SJSA1 (cell line): ENCODE measurements at places on chromosomes 5 and 9. TPM values are rescaled to one million over a fixed set of nuclear protein-coding genes. Genes with fewer than 3 reads are reported as not detected.

BTNL9 gene
- total RNA-seq: not detected in 2 replicates

SLC22A4 gene
- 3.8 and 4.4 TPM in 2 replicates for total RNA-seq

EEIG1 gene
- 3.5 and 4.6 TPM in 2 replicates for total RNA-seq

ERCC8 gene
- 18.6 and 41.3 TPM in 2 replicates for total RNA-seq

GLIPR2 gene
- total RNA-seq: 29.8 and 37.3 TPM in 2 replicates

LECT2 gene
- not detected in 2 replicates for total RNA-seq

GMCL2 gene
- total RNA-seq: not detected in 2 replicates

ADAMTS19 gene
- total RNA-seq: not detected in 2 replicates

ZNF366 gene
- not detected in 2 replicates for total RNA-seq

SPAAR gene
- total RNA-seq: not detected in 2 replicates

RGS7BP gene
- total RNA-seq: 0.03 TPM in 1 of 2 replicates, not detected in the other

PRDM9 gene
- total RNA-seq: not detected in 2 replicates

GARNL3 gene
- 0.22 and 2.0 TPM in 2 replicates for total RNA-seq

EHMT1 gene
- 12.9 and 32.0 TPM in 2 replicates for total RNA-seq

SLC1A1 gene
- 1.3 and 3.9 TPM in 2 replicates for total RNA-seq

- H3K4me1 ChIP-seq: peaks cover 24% of the 10 kb centered on the region
- no peak overlapping the region for H3K4me3 ChIP-seq
- no peak overlapping the region for H3K27ac ChIP-seq
- no peaks in the 10 kb centered on the region for H3K36me3 ChIP-seq
- H3K27me3 ChIP-seq: no peaks in the 10 kb centered on the region
Measured at GRCh38 chr9:120942186-120943001, 15.8 kb upstream of the TRAF1 start.

- DNase-seq: no peak
- H3K36me3 ChIP-seq: peaks cover 2% of the 10 kb centered on the region; the same call in 1 of the 2 replicates
- H3K4me1 ChIP-seq: peaks cover 6% of the 10 kb centered on the region
- no peak overlapping the region for H3K4me3 ChIP-seq
- no peak overlapping the region for H3K27ac ChIP-seq
Measured at GRCh38 chr5:123094919-123095797, 6.1 kb downstream of the PRDM6 start.

- DNase-seq: no peak
- no peak overlapping the region for H3K4me3 ChIP-seq
- no peaks in the 10 kb centered on the region for H3K27me3 ChIP-seq
- H3K4me1 ChIP-seq: no peaks in the 10 kb centered on the region
- H3K27ac ChIP-seq: no peak overlapping the region
- H3K36me3 ChIP-seq: no peaks in the 10 kb centered on the region
Measured at GRCh38 chr9:4116723-4117460, 183.0 kb downstream of the GLIS3 start.

DNA sequence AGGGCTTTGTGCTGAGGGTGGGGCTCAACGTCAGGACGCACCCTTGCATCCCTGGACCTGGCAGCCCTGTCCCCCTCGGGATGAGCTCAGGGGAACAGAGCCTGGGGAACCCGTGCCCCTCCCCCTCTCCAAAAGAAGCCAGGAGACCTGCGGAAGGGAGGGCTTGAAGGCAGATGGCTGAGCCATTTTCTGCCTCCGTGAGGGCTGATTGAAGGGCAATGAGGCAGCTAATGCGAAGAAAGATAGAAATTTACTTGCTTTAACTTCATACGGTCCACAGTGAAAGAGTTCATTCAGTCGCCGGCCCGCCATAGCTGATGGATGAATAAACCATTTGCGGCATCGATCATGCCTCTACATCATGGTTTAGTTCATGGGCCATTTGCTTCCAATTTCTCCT, 28.8 kb downstream of the ASS1 start:
- H3K4me3 ChIP-seq: no peak overlapping the region
- H3K4me1 ChIP-seq: no peaks in the 10 kb centered on the region

DNA sequence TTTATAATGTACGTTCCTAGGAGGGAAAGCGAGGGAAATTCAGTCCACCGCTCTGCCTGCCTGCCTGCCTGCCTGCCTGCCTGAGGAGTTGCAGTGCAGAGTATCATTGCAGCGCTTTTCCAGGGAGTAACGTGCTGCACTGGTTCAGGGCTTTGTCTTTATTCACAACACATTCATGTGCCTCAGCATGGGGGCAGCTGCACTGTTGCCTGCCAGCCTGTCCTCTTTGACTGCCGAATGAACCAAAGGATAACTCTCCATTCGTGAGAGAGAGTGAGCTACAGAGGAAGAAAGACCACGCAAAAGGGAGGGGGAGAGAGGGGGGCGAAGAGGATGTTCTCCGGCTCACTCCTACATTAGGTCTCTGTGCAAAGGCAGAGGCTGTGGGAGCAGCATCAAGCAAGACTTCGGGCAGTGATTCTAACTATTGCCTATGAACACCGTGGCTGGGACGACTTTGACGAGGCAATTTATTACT, 791.2 kb downstream of the MAT2B start:
- no peaks in the 10 kb centered on the region for H3K27me3 ChIP-seq
- no peak for DNase-seq
- no peaks in the 10 kb centered on the region for H3K4me1 ChIP-seq

- no peaks in the 10 kb centered on the region for H3K36me3 ChIP-seq
- no peak overlapping the region for H3K27ac ChIP-seq
- H3K4me1 ChIP-seq: no peaks in the 10 kb centered on the region
- H3K27me3 ChIP-seq: no peaks in the 10 kb centered on the region
- no peak overlapping the region for H3K4me3 ChIP-seq
- DNase-seq: no peak
Measured at GRCh38 chr5:164256954-164257353, 751.5 kb downstream of the MAT2B start.

DNA sequence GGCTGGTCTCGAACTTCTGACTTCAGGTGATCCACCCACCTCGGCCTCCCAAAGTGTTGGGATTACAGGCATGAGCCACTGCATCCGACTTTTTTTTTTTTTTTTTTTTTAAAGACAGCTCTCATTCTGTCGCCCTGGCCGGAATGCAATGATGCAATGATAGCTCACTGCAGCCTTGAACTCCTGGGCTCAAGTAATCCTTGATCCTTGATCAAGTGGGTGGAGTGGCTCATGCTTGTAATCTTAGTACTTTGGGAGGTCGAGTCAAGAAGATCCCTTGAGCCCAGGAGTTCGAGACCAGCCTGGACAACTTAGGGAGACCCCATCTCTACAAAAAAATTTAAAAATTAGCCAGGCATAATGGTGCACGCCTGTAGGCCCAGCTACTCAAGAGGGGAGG, 8.1 kb downstream of the SEC24A start:
- H3K4me3 ChIP-seq: no peak overlapping the region
- no peak for DNase-seq
- no peaks in the 10 kb centered on the region for H3K27me3 ChIP-seq
- H3K4me1 ChIP-seq: no peaks in the 10 kb centered on the region

- no peaks in the 10 kb centered on the region for H3K27me3 ChIP-seq
- no peak overlapping the region for H3K4me3 ChIP-seq
- H3K36me3 ChIP-seq: no peaks in the 10 kb centered on the region
- no peak for DNase-seq
- H3K4me1 ChIP-seq: no peaks in the 10 kb centered on the region
- H3K27ac ChIP-seq: no peak overlapping the region
Measured at GRCh38 chr5:170536525-170536924, 32.7 kb downstream of the KCNIP1 start.

DNA sequence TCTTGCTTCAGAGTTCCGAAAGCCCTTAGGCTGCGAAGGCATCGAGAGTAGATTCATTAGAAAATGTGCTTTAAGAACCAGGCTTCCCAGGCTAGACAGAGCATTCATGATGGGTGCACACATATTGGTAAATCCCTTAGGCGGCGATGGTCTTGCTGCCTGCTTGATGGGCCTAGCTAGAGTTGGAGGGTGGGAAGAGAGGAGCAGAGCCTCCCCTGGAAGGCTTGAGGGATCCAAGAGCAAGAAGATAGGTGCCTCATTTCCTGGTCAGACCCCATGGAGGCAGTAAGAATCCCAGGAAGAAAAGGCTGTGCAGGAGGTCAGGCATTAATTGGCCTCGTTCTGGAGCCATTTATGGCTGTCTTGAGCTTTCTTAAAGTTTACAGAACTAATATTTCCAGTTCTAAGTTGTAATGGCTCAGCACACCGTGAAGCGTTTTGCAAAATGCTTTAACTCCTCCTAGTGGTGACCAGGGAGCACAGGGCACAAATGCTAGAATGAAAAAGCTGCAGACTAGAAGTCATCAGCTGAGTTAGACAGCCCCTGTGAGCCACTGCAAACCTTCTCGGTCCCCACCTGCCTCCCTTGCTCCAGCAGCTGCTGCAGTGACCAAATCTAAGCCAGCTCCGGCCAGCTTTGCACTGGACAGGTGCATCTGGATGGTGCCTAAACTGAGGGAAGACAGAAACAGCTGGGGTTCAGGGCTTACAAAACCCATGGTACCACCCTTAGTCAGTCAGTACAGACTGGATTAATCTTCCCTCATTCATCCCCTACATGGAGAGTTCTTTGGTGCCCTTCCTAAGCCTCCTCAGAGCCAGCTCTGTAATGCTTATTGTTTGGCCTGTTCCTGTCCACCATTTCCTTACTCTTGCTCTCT, 14.7 kb downstream of the SLC45A2 start:
- DNase-seq: peak; percentile 4
- no peak overlapping the region for H3K27ac ChIP-seq
- H3K27me3 ChIP-seq: no peaks in the 10 kb centered on the region
- H3K36me3 ChIP-seq: no peaks in the 10 kb centered on the region

DNA sequence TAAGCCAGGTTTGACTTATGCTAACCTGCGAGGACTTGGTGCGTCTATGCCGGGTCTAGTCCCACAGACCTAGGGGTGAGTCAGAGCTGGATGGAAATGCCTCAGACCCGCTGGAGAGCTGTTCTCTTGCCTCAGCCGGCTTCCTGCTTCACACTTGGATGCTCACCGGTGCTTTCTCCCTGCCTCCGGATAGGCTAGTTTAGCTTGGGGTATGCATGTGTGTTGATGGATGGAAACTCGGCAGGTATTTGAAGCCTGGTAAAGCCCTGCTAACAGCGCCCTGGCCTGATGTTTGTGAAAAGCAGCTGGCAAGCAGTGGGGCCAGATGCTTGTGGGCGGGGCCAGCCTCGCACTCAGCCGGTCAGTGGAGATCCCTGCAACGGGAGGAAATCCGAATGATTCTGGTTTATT, 29.3 kb downstream of the PRRC2B start:
- peak; percentile 59 for DNase-seq
- H3K4me1 ChIP-seq: peaks cover 42% of the 10 kb centered on the region
- H3K27me3 ChIP-seq: no peaks in the 10 kb centered on the region
- no peak overlapping the region for H3K27ac ChIP-seq

DNA sequence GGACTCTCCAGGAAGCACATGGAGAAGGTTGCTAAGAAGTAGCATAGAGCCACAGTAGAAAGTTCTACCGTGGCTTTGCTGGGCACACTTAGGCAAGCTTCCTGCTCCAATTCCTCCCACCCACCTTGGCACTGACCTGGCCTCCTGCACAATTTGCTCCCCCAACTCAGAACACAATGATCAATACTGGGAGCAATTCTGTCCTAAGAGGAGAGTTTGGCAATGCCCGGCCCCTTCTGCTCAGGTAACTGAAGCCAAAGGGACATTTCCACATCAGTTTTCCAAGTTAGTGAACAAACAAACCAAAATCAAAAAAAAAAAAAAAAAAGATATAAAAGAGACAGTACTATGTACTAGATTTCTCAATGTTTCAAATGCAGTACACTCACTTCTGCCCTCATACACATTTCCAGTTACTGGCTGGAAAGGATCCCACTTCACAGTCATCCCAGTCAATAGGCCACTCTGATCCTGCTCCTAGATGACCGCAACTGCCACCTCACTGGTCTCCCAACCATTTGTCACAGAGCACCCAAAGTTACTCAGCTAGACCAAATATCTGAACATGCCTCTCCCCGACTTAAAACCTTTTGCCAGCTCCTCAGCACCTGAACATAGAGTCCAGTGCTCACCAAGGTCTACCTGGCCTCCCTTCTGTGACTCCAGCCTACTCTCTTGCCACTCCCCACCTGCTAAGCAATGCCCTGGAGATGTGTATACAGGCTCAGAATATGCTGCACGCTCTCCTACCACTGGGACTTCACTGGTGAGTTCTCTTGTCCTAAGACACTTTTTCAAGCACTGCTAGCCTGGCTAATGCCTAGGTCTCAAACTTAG, 21.3 kb downstream of the ABCA1 start:
- H3K27me3 ChIP-seq: no peaks in the 10 kb centered on the region
- peaks cover 66% of the 10 kb centered on the region for H3K4me1 ChIP-seq
- H3K4me3 ChIP-seq: no peak overlapping the region
- H3K27ac ChIP-seq: peak overlapping the region; percentile 24; the same call in 1 of the 2 replicates
- H3K36me3 ChIP-seq: 0 out of 2 replicates have a peak, but pooled peaks cover 2% of the 10 kb centered on the region

DNA sequence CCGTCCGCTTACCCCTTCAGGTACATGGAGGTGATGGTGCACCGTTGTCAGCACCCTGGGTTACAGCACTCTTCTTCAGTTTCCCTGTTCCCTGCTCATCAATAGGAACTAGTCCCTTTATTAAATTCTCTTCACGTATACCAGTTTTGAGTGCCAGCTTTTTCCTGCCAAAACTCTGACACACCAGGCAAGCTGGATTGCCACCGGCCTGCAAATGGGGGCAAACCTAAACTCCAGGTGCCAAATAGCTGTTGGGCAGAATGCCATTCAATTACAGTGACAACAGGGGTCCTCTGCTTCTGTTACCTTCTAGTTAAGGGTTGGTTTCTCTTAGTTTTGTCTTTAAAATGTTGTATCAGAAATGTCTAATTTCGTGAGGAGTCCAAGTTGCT, 400.4 kb downstream of the OSTF1 start:
- no peak overlapping the region for H3K27ac ChIP-seq
- H3K4me1 ChIP-seq: no peaks in the 10 kb centered on the region
- H3K27me3 ChIP-seq: no peaks in the 10 kb centered on the region
- no peak overlapping the region for H3K4me3 ChIP-seq

GRCh38 chr5:147332658-147333057, 97.8 kb downstream of the STK32A start:
- H3K4me1 ChIP-seq: no peaks in the 10 kb centered on the region
- DNase-seq: no peak
- no peak overlapping the region for H3K27ac ChIP-seq
- H3K36me3 ChIP-seq: no peaks in the 10 kb centered on the region
- H3K27me3 ChIP-seq: peaks cover 2% of the 10 kb centered on the region
- no peak overlapping the region for H3K4me3 ChIP-seq

- H3K27me3 ChIP-seq: no peaks in the 10 kb centered on the region
- no peak for DNase-seq
- H3K4me3 ChIP-seq: no peak overlapping the region
- H3K4me1 ChIP-seq: no peaks in the 10 kb centered on the region
- H3K27ac ChIP-seq: no peak overlapping the region
- no peaks in the 10 kb centered on the region for H3K36me3 ChIP-seq
Measured at GRCh38 chr5:25090275-25090674, 445.5 kb upstream of the CDH10 start.

DNA sequence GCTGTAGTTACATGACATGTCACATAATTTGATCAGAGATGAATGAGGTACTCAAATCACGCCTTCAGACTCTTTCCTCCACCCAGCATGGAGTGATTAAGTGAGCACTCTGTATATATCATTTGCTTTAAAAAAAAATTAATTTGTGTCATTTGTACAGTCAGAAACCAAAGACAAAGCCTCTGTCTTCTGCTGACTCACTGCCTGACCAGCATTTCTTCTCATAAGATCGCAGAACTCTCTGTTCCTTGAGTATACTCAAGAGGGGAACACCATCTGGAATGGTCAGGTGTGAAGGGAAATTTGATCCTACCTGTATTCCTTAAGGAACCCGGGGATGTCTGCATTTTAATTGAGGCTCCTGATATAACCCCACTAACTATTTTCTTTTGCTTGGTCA, 254.4 kb downstream of the FAM114A2 start:
- H3K27ac ChIP-seq: no peak overlapping the region
- no peak for DNase-seq
- no peak overlapping the region for H3K4me3 ChIP-seq
- no peaks in the 10 kb centered on the region for H3K36me3 ChIP-seq
